ENCODE measurements at places on chromosomes 6 and 20. TPM values are rescaled to one million over a fixed set of nuclear protein-coding genes. Genes with fewer than 3 reads are reported as not detected.

The KCNQ2 gene
- not detected for total RNA-seq

The ZBP1 gene
- not detected for total RNA-seq

The IMPG1 gene
- total RNA-seq: not detected

The EFCAB8 gene
- not detected for total RNA-seq

The ZNF165 gene
- 5.3 TPM for total RNA-seq

The BHLHE23 gene
- total RNA-seq: not detected

The FNDC11 gene
- 0.78 TPM for total RNA-seq

The E2F1 gene
- 16.5 TPM for total RNA-seq

The RAMACL gene
- 0.17 TPM for total RNA-seq

The RGS17 gene
- 0.32 TPM for total RNA-seq

The SLC26A8 gene
- total RNA-seq: not detected

The IL20RA gene
- total RNA-seq: 1.7 TPM

The PROKR2 gene
- not detected for total RNA-seq

The PMEPA1 gene
- total RNA-seq: 50.3 TPM

The ADGB gene
- total RNA-seq: not detected

The STAU1 gene
- total RNA-seq: 72.4 TPM

The GHRH gene
- not detected for total RNA-seq

The UBE2C gene
- 148 TPM for total RNA-seq

The MATN4 gene
- total RNA-seq: 0.10 TPM

The RIMS4 gene
- not detected for total RNA-seq

The BPIFA1 gene
- total RNA-seq: not detected

The TRIM10 gene
- total RNA-seq: not detected

The CCM2L gene
- not detected for total RNA-seq

The GATA5 gene
- total RNA-seq: not detected

The DEFB128 gene
- not detected for total RNA-seq

The CYP24A1 gene
- total RNA-seq: 2.3 TPM

The TAGAP gene
- 0.07 TPM for total RNA-seq

The NKAIN2 gene
- not detected for total RNA-seq

The MACROD2 gene
- total RNA-seq: 0.68 TPM

The TCF15 gene
- total RNA-seq: not detected

The OR2J2 gene
- not detected for total RNA-seq

The TRIM40 gene
- total RNA-seq: not detected

The PRPH2 gene
- total RNA-seq: not detected

The LPA gene
- total RNA-seq: not detected

The C6orf163 gene
- total RNA-seq: 0.92 TPM

The WFDC5 gene
- total RNA-seq: 0.51 TPM

The ANKEF1 gene
- total RNA-seq: 9.7 TPM

The TPBG gene
- total RNA-seq: 46.7 TPM

The CD24 gene
- 251 TPM for total RNA-seq

The MED20 gene
- 33.2 TPM for total RNA-seq

The TBX18 gene
- not detected for total RNA-seq

The PACRG gene
- not detected for total RNA-seq

The LY6G6F gene
- total RNA-seq: not detected

The LST1 gene
- 0.34 TPM for total RNA-seq

The SPTLC3 gene
- 7.8 TPM for total RNA-seq

The ALDH8A1 gene
- 0.04 TPM for total RNA-seq

The EGFL8 gene
- total RNA-seq: 3.8 TPM

The SLC17A2 gene
- not detected for total RNA-seq

The TREM1 gene
- not detected for total RNA-seq

The SMIM26 gene
- 61.2 TPM for total RNA-seq

The CDSN gene
- 0.88 TPM for total RNA-seq

The PHACTR1 gene
- 1.9 TPM for total RNA-seq

The HLA-DQA2 gene
- not detected for total RNA-seq

The TGM3 gene
- total RNA-seq: not detected

The GABRR1 gene
- not detected for total RNA-seq

The CNR1 gene
- not detected for total RNA-seq

The FUT9 gene
- total RNA-seq: not detected

The ADGRG6 gene
- 45.7 TPM for total RNA-seq

The HTR1B gene
- 1.6 TPM for total RNA-seq

All from foreskin keratinocyte (primary cell).